DMS 273 treated with DMSO at 0.1 percent for 48 hours (cell line): ENCODE measurements at places on chromosomes 1 and 21.

DNA sequence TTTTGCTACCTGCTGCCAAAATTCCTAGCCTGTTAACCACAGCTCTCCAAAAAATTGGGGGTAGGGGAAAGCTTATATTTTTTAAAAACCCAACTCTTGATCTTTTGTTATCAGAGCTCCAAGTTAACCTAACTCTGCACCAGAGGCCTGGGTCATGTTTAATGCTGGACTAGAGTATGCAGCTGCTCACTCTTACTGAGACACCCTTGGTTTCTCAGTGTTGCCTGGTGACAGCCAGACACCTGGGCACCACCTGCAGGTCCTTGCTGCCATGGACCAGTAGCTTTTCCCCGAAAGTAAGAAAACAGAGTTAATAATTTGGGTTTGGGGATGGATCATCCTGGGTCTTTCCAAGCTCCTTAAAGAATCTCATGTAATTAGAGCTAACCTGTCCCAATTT is 30.1 kb downstream of the KCNJ6 start:
- no peak for DNase-seq

GRCh38 chr1:2569060-2569459 is 12.9 kb downstream of the TNFRSF14 start:
- no peak for DNase-seq

GRCh38 chr1:77536813-77537212 is 145.6 kb downstream of the ZZZ3 start:
- DNase-seq, result no peak

DNA sequence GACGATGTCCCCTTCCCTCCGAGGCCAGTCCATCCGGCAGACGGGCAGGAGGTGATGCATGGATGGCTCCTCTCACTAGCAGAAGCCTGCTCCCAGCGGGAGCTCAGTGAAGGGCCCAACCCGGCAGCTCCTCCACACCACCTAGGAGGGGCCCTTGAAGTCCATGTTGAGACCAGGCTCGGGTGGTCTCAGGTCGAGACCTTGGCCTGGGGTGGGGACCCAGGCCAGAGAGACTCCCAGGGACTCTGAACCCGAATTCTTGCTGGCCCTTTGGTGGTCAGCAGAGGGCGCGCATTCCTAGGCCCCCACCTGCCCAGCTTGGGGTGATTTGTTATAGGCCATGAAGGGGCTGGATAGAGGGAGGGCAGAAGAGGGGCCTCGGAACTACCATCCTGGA is 642 bp upstream of the NT5C1A start:
- no peak for DNase-seq

DNA sequence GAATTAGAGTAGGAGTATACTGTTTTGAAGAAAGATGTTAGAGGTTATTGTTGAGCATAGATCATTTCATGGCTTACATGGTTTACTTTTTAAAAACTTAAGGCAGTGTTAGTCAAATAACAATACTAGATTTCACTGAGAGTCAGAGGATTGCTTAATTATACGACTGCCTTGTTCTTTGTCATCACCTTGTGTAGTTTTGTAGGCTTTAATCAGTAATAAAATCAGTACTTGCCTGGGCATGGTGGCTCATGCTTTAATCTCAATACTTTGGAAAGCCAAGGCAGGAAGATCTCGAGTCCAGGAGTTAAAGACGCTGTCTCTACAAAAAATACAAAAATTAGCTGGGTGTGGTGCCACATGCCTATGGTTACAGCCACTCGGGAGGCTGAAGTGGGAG is 41.3 kb upstream of the GPR52 start:
- DNase-seq, result no peak

GRCh38 chr1:34328281-34328799 is 151.6 kb downstream of the C1orf94 start:
- DNase-seq, result no peak

GRCh38 chr1:99704356-99704816 is 58.5 kb downstream of the PALMD start:
- peak; percentile 57 for DNase-seq

- DNase-seq, result no peak
Observed at GRCh38 chr1:90509225-90510048, 207.7 kb downstream of the BARHL2 start.

DNA sequence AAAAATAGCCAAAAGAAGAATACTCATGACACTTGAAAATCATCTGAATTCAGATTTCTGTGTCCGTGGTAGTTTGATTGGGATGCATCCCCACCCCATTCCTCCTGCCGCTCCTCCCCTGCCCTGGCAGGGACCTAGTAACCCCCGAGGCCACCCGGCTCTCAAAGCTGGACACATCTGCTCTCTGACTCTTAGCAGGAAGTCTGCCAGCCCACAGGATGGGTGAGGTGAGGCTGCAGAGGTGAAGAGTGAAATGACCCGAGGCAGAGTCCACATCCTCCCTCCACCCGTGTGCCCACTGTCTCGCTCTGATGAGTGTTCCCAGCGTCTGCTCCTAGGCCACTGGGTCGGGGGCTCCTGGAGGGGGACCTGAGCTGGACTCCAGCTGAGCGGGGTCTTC is 308.5 kb upstream of the VAMP3 start:
- DNase-seq, result no peak

GRCh38 chr1:97781762-97782337 is 139.0 kb downstream of the DPYD start:
- DNase-seq, result no peak

GRCh38 chr1:119002028-119002686 is 14.0 kb upstream of the TBX15 start:
- no peak for DNase-seq
